Activated CD4-positive, alpha-beta T cell treated with anti-CD3 and anti-CD28 coated beads, Interleukin-2, amount 10 ng/mL, durations not matched to agents 7 days and 5 days (primary cell): ENCODE measurements at places on chromosomes 6 and 20. TPM values are rescaled to one million over a fixed set of nuclear protein-coding genes. Genes with fewer than 3 reads are reported as not detected.

GRCh38 chr6:16179970-16180431, 51.1 kb downstream of the MYLIP start:
- peak; percentile 83 for DNase-seq
- H3K27me3 ChIP-seq, result peaks cover 4% of the 10 kb centered on the region
- peaks cover 40% of the 10 kb centered on the region for H3K36me3 ChIP-seq
- peak overlapping the region; percentile 88 for H3K27ac ChIP-seq

DNA sequence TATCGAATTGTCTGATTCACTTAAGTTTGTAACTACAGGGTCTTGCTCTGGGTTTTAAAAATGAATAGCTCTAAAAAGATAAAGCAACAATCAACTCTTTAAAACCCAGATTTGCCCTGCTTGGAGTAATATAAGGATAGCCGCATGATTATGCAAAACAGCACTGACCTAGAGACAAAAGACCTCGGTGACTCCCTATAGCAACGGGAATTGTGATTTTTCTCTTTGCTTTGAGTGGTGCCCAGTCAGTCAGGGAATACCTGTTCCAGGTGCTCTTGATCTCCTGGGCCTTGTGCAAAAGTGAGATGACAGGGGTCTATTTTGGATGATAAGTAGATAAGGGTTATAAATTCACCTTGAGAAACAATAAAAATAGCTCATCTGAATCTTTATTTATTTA, 336.3 kb upstream of the NOX3 start:
- H3K27me3 ChIP-seq, result no peaks in the 10 kb centered on the region
- H3K36me3 ChIP-seq, result no peaks in the 10 kb centered on the region
- no peaks in the 10 kb centered on the region for H3K4me1 ChIP-seq
- DNase-seq, result no peak

GRCh38 chr6:105587349-105588122, 184.7 kb upstream of the PREP start:
- DNase-seq, result peak; percentile 11
- peak overlapping the region; percentile 83 for H3K27ac ChIP-seq
- H3K27me3 ChIP-seq, result peaks cover 2% of the 10 kb centered on the region
- peaks cover 31% of the 10 kb centered on the region for H3K4me1 ChIP-seq
- H3K4me3 ChIP-seq, result peak overlapping the region; percentile 49
- peaks cover 2% of the 10 kb centered on the region for H3K36me3 ChIP-seq

DNA sequence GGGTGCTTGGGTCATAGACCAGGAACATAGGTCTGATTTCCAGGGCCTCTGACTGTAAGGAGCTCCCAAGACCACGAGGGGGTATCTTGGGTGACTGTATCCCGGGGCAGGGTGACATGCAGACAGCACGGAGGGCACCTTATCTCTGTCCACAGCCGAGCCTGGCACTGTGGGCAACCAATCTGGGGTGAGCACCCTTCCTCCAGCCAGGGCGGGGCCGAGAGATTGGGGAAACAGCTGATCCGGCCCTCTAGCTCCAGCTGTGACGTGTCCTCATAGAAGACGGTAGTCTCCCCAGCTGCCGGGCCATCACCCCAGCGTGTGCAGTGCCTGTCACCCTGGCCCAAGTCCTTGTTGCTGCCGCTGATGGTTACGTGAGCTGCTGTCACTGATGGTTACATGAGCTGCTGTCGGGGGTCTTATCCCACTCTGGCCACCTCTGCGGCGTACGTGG, 139.6 kb upstream of the RNF24 start:
- H3K27ac ChIP-seq, result no peak overlapping the region
- DNase-seq, result no peak
- no peaks in the 10 kb centered on the region for H3K36me3 ChIP-seq
- peaks cover 18% of the 10 kb centered on the region for H3K4me1 ChIP-seq
- peaks cover 29% of the 10 kb centered on the region for H3K27me3 ChIP-seq

GRCh38 chr6:24997905-24998304, 62.1 kb upstream of the RIPOR2 start:
- H3K36me3 ChIP-seq, result peaks cover 37% of the 10 kb centered on the region
- no peak overlapping the region for H3K27ac ChIP-seq
- H3K4me3 ChIP-seq, result no peak overlapping the region
- no peak for DNase-seq
- H3K4me1 ChIP-seq, result peaks cover 61% of the 10 kb centered on the region

GRCh38 chr6:65110031-65110430, 597.0 kb downstream of the EYS start:
- H3K4me1 ChIP-seq, result no peaks in the 10 kb centered on the region
- no peaks in the 10 kb centered on the region for H3K36me3 ChIP-seq
- no peak overlapping the region for H3K27ac ChIP-seq
- no peak overlapping the region for H3K4me3 ChIP-seq

- no peak for DNase-seq
- H3K36me3 ChIP-seq, result no peaks in the 10 kb centered on the region
- H3K27ac ChIP-seq, result no peak overlapping the region
- no peak overlapping the region for H3K4me3 ChIP-seq
Measured at GRCh38 chr6:138510093-138510492, 10.8 kb upstream of the NHSL1 start.

- no peaks in the 10 kb centered on the region for H3K36me3 ChIP-seq
- peaks cover 2% of the 10 kb centered on the region for H3K4me1 ChIP-seq
- H3K27me3 ChIP-seq, result peaks cover 14% of the 10 kb centered on the region
- H3K27ac ChIP-seq, result no peak overlapping the region
Measured at GRCh38 chr20:58622671-58623578, 28.2 kb upstream of the STX16 start.

GRCh38 chr6:25659633-25660368, 7.8 kb downstream of the SCGN start:
- no peak overlapping the region for H3K4me3 ChIP-seq
- H3K27ac ChIP-seq, result no peak overlapping the region
- no peak for DNase-seq
- H3K4me1 ChIP-seq, result no peaks in the 10 kb centered on the region
- H3K36me3 ChIP-seq, result no peaks in the 10 kb centered on the region

DNA sequence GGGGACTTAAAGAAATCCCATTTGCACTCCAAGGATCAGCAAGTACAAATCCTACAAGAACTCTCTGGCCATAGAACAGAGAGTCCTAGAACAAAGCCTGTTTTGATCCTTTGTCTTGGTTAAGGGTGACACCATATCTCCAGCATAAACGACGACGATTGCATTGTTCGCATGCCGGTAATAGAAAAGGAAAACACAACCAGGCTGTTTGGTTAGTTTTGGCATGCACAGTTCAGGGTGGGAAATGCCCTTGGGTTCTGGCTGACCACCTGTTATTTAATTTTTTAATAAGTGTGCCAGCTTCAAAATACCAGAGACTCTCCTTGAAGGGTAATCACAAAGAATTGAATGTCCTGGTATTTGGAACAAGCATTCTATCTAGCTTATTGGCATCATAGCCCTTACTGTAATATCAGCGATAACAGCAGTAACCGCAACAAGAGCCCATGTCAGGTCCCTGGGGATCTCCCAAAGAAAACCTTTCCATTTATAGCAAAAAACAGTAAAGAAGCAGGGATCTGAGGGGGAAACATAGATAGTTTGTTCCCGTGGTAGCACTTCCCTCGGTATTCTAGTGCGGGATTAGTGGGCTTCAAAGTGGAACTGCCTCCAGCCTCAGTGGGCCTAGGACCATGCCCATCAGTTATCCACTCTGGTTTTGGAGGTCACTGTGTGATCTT, 77.1 kb downstream of the TMEM170B start:
- no peak for DNase-seq
- no peaks in the 10 kb centered on the region for H3K4me1 ChIP-seq
- no peak overlapping the region for H3K4me3 ChIP-seq
- no peaks in the 10 kb centered on the region for H3K27me3 ChIP-seq
- H3K36me3 ChIP-seq, result no peaks in the 10 kb centered on the region
- H3K27ac ChIP-seq, result no peak overlapping the region

GRCh38 chr6:146968041-146968760, 236.0 kb upstream of the STXBP5 start:
- no peaks in the 10 kb centered on the region for H3K4me1 ChIP-seq
- no peaks in the 10 kb centered on the region for H3K27me3 ChIP-seq
- H3K27ac ChIP-seq, result no peak overlapping the region
- no peak overlapping the region for H3K4me3 ChIP-seq
- no peak for DNase-seq
- peaks cover 2% of the 10 kb centered on the region for H3K36me3 ChIP-seq

- DNase-seq, result no peak
- peaks cover 38% of the 10 kb centered on the region for H3K4me1 ChIP-seq
- no peak overlapping the region for H3K4me3 ChIP-seq
- no peaks in the 10 kb centered on the region for H3K36me3 ChIP-seq
- peak overlapping the region; percentile 15 for H3K27ac ChIP-seq
- H3K27me3 ChIP-seq, result no peaks in the 10 kb centered on the region
Measured at GRCh38 chr6:156988276-156989158, 211.3 kb downstream of the ARID1B start.

Gene KIF25
- not detected for total RNA-seq

Gene PLAGL2
- 22.8 TPM for total RNA-seq

Gene FOXA2
- total RNA-seq, result not detected

Gene MRPL14
- total RNA-seq, result 37.6 TPM

Gene MUCL3
- not detected for total RNA-seq

Gene OPN5
- total RNA-seq, result not detected

Gene SNAP25
- total RNA-seq, result not detected

Gene AP5S1
- total RNA-seq, result 16.6 TPM
